ENCODE measurements at places on chromosomes 4 and X.

DNA sequence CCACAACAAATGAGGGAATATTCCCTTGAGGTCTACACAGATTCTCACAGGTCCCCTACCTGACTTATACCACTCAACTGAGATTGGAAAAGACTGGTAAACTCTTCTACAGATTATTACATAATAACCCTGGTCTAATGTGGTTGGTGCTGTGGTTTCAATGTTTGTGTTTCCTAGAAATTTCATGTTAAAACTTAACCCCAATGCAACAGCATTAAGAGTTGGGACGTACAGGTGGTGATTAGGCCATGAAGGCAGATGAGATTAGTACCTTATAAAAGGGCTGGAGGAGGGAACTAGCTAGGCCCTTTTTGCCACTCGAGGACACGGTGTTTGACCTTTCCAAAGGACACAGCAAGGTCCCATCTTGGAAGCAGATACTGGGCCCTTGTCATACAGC lies 84.3 kb upstream of the TAPT1 start:
- DNase-seq = no peak

DNA sequence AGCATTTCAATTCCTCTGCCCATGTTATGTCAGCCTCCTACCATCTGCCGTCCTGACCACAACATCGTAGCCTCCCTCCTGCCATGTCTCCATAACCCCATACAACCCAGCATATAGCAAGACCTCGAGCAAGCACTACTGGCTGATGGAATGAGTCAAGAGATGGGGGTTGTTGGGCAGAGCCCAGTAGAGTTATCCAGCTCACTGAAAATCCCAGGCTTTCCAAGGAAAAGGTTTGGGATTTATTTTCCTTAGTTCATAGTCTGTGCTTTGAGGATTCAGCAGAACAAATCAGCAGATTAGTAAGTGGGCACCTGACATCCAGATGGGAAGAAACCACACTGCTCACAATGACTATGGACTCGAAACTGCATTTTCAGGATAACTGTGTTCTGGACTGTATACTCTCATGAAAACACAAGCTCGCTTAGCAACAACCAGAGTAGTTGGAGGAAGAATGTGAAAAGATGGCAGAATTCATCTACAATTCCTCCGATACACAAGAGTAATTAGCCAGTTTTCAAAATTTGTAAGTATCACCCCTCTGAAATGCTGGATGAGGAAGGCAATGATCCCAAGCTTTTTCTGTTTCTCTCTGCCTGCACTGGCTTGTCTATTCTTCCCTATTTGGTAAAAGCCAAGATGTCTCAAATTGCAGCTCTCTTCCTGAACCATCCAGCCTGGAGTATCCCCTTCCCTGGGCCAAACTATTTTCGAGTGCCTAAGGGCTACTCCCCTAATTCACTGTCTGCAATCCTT lies 186.2 kb upstream of the TBL1X start:
- DNase-seq = no peak

DNA sequence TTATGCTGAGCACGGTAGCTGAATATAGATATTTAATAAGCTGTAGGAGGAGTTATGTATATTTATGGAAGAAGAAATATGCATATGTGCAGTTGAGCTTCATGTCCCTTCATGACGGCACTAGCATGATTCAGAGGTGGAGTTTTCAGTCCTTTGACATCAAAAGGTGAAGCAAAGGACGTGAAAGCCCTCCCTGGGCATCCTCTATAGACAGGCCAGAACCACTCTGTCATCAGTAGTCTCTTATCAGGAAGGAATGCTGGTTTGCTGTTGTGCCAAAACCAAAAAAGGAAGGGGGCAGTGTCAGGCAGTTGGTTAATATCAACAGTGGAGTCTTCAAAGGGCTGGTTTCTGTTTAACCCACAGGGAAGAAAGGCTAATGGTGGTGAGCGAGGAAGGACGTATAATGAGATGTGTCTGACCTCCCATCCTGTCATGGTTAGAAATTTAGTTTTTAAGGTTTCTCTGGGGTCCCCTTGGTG lies 23.5 kb upstream of the IL2 start:
- DNase-seq = no peak

DNA sequence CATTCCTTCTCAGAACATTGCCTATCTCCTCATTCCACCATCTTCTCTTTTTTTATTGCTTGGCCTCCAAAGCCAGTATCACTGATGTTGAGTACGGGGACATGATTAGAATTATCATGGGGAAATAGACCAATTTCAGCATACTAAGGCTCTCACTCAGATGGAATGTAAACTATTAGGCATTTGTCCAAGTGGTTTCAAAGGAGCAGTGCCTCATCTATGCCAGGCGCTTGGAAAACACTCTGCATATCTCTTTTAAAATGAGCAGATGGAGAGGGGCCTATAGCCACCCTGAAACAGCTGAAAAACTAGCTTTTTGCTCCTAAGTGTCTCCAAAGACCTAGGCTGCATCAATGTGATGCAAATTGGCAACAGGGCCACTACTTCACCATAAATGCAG lies 150.8 kb upstream of the DIPK2B start:
- no peak for DNase-seq

GRCh38 chrX:152824841-152825374 lies 5.6 kb downstream of the CETN2 start:
- DNase-seq = no peak

DNA sequence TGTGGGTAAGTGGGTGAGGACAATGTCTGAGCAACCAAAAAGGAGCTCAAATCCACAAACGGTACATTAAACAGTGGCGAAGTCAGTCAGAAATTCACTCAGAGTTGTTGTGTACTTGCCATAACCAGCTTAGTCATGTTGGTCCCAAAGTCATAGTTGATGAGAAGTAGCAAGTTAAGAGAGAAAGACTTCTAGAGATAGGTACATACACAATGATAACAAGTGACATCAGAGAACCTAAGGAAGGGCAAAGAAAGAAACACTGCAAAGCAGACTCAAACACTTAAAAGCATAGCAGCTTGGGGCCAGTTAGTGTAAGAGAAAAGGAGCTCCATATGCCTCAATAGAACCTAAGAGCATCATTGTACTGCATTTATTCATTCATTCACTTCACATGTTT lies 30.2 kb downstream of the DYNLT3 start:
- no peak for DNase-seq

- DNase-seq = no peak
These were observed 293.2 kb downstream of the UNC5C start for GRCh38 chr4:95255396-95256107.

- no peak for DNase-seq
These were observed 1601.5 kb upstream of the PCDH10 start for GRCh38 chr4:131547506-131547981.

- DNase-seq = no peak
These were observed 327.3 kb downstream of the CAMK2D start for GRCh38 chr4:113434247-113434587.

GRCh38 chr4:86594559-86595425 lies 677 bp downstream of the PTPN13 start:
- no peak for DNase-seq

GRCh38 chrX:74242050-74242449 lies 61.9 kb upstream of the ZCCHC13 start:
- DNase-seq = no peak
